ENCODE measurements at places on chromosomes 4 and X. TPM values are rescaled to one million over a fixed set of nuclear protein-coding genes. Genes with fewer than 3 reads are reported as not detected.

DNA sequence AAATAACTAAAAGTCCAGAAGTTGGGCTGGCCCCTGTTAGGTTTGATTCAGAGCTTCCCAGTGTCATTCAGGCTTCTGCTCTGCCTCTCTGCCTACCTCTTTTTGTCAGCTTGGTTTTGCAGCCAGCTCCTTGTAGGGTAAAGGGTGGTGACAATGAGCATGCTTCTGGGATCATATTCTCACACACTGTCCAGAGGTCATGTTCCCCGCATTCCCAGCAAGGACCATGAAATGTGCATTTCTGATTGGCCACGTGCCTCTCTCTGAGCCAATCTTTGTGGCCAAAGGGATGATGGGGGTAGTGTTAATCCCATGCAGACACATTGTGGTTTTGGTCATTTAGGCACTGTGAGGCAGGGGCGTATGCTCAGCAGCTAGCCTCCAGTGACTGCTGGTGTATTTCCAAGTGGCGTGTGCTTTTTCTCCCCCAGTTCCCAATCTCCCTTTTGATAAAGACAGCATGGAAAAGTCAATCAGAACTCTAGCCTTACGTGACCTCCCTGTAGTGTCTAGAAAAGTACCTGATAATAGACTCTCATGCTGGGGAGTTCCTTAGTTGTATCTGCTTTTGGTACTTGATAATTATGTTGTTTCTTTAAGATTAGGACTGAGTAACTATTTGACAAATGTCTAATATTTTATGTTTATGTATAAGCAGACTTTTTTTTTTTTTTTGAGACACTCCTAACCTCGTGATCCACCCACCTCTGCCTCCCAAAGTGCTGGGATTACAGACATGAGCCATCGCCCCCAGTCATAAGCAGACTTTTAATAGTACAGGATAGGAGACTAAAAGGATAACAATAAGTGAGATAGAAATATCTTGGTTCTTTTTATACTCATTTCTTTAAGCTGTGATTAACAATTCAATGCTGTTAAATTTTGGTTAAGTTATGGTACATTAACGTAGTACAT lies 57.8 kb downstream of the KIAA0232 start:
- peaks cover 25% of the 10 kb centered on the region for H3K36me3 ChIP-seq
- H3K27me3 ChIP-seq, result no peaks in the 10 kb centered on the region
- H3K4me1 ChIP-seq, result no peaks in the 10 kb centered on the region
- no peak for DNase-seq
- H3K27ac ChIP-seq, result no peak overlapping the region

DNA sequence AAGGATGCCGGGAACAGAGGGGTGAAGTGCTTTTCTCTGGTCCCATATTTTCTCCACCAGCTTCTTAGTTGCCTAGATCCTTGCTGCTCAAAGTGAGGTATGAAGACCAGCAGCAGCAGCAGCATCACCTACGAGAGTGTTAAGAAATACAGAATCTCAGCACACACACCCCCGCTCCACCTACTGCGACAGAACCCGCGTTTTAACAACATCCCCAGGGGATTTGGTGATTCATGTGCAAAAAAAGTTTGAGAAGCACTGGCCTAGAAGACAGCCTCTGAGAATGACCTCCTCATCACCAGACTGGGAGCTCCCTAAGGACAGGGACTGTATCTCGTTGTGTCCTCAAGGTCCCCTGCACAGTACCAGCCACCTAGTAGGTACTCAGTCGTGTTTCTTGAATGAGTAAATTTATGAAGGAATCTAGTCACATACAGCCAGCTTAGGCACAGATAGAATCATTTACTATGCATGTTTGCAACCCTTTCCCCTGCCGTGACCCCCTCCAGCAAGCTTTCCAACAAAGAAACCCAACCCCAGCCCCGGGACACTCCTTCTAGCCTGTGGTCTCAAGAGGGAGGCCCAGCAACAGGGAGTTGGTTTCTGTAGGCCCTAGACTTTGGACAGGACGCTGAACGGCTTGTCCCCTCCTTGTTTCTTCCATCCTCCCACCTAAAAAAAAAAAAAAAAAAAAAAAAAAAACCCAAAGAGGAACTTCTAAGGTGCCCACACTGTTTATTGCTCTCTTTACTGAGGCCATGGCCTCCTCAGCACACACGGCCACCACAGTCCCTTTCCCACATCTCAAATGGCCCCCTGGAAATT lies 21.5 kb downstream of the RTL5 start:
- no peaks in the 10 kb centered on the region for H3K36me3 ChIP-seq
- peaks cover 4% of the 10 kb centered on the region for H3K4me1 ChIP-seq
- no peak overlapping the region for H3K4me3 ChIP-seq

DNA sequence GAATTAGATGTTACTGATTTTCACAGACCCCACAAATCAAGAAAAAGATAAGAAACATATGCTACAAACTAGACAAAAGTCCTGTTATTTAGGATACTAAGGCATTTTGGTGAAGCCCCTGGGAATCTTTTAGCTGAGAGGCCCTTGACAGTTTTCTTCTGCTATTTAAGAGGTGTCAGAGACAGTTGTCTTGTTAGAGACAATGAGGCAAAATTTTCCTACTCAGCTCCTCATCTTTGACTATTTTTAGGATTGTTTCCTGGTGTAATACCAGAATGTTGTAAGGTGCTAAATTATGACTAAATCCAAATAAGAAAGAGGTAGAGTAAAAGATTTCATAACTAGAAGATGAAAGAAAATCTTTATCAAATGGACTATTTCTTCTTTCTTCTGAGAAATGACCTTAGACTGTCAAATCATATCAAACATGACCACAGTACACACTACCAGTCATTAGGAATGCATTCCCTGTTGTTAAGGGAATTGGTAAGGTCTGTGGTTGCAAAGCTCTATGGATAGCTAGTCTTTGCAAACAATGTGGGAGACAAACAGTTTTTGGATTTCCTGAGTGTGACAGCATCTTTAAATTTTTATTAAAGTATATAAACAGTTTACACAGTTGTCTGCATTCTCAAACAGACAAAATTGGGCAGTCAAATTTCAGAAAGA lies 926.1 kb downstream of the ADGRL3 start:
- no peaks in the 10 kb centered on the region for H3K36me3 ChIP-seq
- H3K27me3 ChIP-seq, result no peaks in the 10 kb centered on the region
- H3K4me3 ChIP-seq, result no peak overlapping the region
- H3K4me1 ChIP-seq, result no peaks in the 10 kb centered on the region

DNA sequence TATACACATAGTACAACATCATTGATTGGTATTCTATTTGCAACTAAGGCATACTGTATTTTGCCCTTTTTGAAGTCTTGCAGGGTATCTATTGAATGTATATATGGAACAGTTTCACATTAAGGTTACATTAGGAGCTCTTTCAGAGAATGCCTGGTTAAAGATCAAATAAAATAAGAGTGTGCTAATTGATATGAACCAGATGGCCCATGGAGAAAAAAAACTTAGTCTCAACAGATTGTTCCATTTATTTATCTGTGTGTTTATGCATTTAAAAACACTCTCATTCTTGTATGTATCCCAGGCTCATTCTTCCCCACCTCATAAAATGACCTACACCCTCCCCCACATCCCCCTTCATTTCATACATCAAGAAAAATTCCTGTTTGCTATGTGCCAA lies 35.2 kb upstream of the GRIA2 start:
- H3K36me3 ChIP-seq, result no peaks in the 10 kb centered on the region
- no peak overlapping the region for H3K27ac ChIP-seq
- no peak for DNase-seq
- no peaks in the 10 kb centered on the region for H3K27me3 ChIP-seq
- H3K4me1 ChIP-seq, result no peaks in the 10 kb centered on the region
- H3K4me3 ChIP-seq, result no peak overlapping the region

Gene FNIP2
- 19.2 TPM for total RNA-seq
